ENCODE measurements at places on chromosomes 12 and 14.
A peak's percentile ranks its signal among the peaks of the same experiment; 100 is the strongest.

- no peak for DNase-seq
Observed at GRCh38 chr12:559906-560455, 100.2 kb downstream of the B4GALNT3 start.

DNA sequence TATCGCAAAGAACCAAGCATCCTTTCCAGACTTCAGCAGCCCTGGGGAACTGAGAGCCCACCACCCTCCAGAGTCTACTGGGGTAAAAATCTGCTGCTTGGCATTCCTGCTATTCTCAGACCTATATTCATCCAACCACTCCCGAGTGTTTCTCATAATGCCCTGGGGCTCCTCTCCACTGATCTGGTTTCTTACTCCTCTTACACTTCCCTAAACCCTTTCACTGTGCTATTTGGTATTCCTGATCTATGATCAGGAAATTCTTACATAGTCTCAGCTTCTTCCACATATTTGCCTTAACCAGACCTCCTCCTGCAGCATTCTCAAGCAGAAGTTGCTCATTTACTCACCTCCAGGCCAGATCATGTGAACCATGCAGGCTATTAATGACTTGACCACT, 82.4 kb downstream of the SYT10 start:
- DNase-seq = no peak

DNA sequence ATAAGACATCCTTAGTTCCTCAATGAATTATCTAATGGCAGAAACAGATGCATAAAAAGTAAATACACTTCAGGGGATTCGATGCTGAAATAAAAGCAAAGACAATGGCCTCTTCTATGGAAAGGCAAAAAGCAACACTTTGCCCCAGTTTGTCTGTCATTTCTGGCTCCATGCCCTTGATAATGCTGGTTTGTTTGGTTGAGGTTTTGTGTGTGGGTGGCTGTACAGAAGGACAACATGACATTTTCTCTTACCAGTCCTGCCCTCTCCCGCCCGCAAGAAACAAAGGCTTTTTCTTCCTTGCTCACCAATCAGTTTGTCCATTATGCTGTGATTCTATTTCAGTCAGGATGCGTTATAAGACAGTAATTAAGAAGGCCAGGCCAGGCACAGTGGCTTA, 18.1 kb upstream of the WDR89 start:
- DNase-seq = no peak

DNA sequence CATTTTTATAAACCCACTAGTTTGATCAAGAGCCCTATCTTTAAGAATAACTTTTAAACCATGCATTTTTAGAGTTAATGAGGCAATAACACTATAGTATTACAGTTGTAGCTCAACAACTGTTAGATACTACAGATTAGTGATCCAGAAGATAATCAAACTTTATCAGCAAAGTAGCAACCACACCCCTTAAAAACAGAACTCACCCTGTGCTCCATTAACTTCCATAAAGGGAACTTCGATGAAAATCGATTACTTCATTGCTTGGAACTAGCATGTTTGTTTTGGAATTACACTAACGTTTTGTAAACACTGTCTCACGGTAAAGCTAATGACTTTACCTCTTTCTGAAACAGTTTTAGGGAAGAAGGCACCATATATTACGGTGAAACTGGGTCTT, 1.4 kb downstream of the SGPP1 start:
- no peak for DNase-seq

GRCh38 chr12:128916425-128916824, 63.1 kb downstream of the GLT1D1 start:
- DNase-seq = no peak

- DNase-seq = no peak
Observed at GRCh38 chr12:130525384-130526172, 187.9 kb downstream of the PIWIL1 start.

- no peak for DNase-seq
Observed at GRCh38 chr12:124938108-124938507, 23.7 kb upstream of the UBC start.

- no peak for DNase-seq
Observed at GRCh38 chr12:131833896-131834641, 5.9 kb downstream of the MMP17 start.

GRCh38 chr14:50038398-50039119, 77.8 kb downstream of the VCPKMT start:
- peak; percentile 69 for DNase-seq

GRCh38 chr14:50534997-50535396, 2.6 kb upstream of the MAP4K5 start:
- DNase-seq = no peak

All from activated naive CD8-positive, alpha-beta T cell treated with anti-CD3 and anti-CD28 coated beads, Interleukin-2, amount 50 U/mL, for 24 hours (primary cell).